Endothelial cell of umbilical vein (primary cell): ENCODE measurements at places on chromosomes 7 and 10. TPM values are rescaled to one million over a fixed set of nuclear protein-coding genes. Genes with fewer than 3 reads are reported as not detected.

GRCh38 chr7:115359955-115360354 lies 438.1 kb downstream of the MDFIC start:
- DNase-seq, result no peak

DNA sequence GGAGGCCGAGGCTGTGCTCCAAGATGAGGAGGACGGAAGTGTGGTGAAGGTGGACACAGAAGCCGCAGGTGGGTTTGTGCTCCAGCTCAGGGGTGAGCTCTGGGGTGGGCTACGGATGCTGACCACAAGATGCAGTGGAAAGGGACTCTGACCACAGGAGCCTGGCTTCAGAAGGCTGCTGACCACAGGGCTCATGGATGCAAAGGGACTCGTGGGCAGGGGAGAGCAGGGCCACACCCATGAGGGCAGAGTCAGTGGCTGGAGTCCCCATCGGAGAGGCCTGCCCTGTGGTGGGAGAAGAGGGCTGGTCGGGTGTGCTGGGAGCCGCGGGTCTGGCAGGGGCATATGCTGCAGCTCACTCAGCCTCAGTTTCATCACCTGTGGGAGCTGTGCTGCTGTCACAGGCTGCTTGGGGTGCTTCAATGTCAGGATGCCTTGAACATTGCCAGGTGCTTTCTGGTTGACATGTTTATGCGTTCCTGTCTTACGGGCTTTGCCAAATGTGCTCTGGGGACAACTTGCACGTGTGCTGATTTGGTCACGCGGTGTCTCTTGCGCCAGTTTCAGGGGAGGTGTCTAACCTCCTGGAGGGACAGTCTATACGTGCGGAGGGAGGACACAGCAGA lies 13.7 kb downstream of the SCART1 start:
- no peak for DNase-seq

DNA sequence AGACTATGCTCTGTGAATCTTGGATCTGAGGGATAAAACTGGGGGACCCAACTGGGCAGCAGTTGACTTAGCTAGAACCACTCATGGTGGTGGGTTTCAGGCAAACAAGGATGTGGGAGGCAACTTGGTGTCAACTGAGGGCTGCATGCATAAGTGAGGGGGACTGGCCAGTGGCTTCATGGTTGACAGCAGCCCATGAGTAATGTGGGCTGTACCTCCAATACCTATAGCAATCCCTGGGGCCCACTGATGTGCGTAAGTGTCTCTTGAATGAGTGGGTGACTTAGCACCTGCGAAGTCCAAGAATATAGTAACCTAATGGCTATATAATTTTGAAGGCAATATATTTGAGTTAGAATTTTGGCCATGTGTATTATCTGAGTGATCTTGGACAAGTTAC lies 13.7 kb upstream of the MAP3K8 start:
- DNase-seq, result no peak

DNA sequence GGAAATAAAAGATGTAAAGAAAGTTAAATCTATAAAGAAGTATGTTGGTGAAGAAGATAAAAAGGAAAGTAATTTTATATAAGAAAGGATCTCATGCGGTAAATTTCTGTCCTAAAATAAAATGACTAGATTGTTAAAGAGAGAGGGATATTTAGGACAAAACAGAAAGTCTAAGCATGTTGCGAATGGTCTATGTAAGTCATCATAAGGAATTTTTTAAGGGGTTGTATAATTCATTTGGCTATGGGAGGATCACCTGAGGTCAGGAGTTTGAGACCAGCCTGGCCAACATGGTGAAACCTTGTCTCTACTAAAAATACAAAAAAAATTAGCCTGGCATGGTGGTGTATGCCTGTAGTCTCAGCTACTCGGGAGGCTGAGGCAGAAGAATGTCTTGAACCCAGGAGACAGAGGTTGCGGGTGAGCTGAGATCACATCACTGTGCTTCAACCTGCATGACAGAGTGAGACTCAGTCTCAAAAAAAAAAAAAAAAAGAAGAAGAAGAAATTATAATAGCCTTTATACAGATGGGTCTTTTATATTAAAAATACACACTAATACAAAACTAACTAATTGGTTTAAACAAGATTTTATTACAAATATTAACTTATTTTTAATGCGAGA lies 294.3 kb downstream of the MAGI2 start:
- no peak for DNase-seq

DNA sequence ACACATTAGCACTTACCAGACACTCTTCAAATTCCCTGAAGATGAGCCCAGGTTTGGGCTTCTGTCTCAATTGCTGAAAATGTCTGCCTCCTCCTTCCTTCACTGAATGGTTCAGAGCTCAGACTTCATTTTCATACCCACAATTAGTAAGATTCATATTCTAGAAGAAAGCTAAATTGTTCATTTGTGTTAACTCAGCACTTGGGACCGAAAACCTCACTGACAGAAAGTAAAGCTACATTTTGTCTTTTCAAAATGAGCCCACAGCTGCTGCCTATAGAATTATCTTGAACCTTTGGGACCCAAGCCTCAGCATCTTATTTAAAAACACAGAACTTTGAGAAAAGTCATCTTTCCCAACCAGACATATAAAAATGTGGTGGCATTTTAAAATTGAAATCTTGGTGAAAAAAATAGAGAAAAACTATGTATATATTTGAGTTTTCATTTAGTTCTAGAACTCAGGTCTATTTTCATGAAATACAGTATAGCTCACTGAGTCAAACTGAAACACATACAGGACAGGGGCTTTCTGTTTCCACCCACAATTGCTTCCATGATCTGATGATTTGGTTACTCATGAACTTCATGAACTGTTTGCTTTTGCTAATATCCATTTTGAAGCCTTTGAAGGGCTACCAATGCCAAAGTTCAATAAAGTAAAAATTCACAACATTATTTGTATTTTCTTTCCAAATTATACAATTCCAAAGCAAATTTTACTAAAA lies 119.1 kb upstream of the PFKP start:
- DNase-seq, result no peak

DNA sequence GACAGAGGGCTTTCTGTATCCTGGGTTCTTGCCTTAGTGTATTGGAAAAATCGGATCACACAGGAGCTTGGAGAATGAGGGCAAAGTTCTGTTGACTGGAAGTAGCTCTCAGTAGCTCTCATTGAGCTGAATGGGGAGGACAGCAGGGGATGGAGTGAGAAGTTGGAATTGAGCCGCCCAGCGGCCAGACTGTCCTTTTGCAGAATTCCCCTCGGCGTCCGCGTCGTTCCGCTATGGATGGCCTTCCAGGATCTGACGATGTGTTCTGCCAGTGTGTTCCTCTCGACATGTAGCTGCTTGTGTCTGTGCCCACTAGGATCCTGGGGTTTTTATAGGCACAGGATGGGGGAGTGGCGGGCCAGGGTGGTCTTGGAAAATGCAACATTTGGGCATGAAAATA lies 351.8 kb upstream of the SEMA3A start:
- DNase-seq, result no peak

DNA sequence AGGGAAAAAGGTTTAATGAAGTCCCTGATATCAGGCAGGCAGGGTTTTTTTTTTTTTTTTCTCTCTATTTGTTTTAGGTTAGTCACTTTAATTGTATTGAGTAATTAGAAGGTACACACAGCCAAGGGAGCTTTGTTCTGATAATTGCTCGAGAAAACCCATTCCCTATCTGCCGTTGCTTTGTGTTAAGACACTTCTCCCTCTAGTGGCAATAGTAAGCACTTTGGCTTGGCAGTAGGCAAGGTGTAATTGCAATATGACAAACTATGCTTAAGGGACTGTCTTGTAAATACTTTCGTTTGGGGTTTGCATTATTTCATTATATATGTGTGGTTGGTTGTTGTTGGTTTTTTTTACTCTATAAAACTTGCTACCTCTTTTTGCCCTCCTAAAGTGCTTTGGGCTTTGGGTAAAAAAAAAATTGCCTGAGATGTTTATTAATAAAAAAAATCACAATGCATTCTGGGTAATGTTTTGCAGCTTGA lies 113.4 kb downstream of the BTRC start:
- DNase-seq, result peak; percentile 84

DNA sequence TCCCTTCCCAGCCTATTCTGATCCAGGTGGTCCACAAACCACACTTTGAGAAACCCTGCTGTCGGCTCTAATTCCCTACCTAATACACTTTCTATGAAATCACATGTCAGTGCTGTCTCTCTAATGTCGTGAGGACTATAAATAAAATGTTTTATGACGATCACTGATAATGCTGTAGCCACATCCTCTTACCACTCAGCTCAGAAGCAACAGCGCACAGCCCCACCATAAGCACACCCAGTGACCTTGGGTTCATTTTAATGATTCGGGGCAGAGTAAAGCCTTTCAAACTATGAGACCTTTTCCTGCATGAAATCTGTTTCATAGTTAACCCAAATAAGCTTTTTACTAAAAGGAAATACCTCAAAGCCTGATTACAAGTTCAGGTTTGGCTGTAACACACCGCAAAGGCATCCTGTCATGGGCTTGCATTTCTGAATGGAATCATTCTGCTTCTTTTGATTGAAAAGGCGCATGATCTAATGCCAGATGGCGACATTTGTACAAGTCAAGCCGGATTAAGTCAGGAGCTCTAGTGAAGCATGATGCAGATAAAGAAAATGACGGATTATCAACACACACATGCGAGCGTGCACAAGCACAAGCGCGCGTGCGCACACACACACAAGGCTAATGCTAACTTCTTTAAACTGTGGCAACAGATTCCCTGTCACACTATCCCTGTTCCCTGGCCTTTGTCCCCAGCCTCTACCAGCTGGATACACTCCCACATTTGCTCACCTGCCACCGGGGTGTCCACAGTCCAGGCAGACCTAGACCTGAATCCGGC lies 180.5 kb upstream of the PDE1C start:
- DNase-seq, result no peak

- no peak for DNase-seq
Observed at GRCh38 chr10:5396556-5397300, 7.9 kb downstream of the TUBAL3 start.

GRCh38 chr7:14381306-14381705 lies 391.8 kb upstream of the ETV1 start:
- no peak for DNase-seq

- DNase-seq, result peak; percentile 33
Observed at GRCh38 chr10:33052915-33053810, 95.1 kb upstream of the ITGB1 start.

- no peak for DNase-seq
Observed at GRCh38 chr10:60170250-60170649, 219.4 kb downstream of the ANK3 start.

DNA sequence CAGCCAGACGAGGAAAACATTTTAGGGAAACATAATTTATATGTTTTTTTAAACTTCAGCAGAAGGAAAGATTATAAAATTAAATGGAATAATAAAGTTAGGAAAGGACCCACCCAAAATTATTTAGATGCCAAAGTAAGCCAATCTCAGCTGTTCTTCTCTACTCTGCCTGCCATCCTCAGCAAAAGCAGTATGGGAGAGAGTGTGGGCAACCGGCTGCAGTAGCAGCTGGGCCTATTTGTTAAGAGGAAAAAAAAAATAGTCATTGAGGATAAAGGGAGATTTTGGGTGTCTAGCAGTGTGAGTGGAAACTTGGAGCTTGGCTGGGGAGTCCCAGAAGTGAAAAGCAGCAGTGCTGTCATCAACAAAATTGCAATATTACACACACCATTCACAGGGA lies 15.4 kb downstream of the SEMA3E start:
- no peak for DNase-seq

GRCh38 chr10:71840177-71840957 lies 10.7 kb downstream of the PSAP start:
- DNase-seq, result peak; percentile 63

GRCh38 chr10:117339578-117339977 lies 35.7 kb downstream of the PDZD8 start:
- no peak for DNase-seq

- DNase-seq, result no peak
Observed at GRCh38 chr7:84533182-84533581, 338.6 kb upstream of the SEMA3A start.

GRCh38 chr7:150992833-150993302 lies 2.1 kb downstream of the NOS3 start:
- DNase-seq, result peak; percentile 84

DNA sequence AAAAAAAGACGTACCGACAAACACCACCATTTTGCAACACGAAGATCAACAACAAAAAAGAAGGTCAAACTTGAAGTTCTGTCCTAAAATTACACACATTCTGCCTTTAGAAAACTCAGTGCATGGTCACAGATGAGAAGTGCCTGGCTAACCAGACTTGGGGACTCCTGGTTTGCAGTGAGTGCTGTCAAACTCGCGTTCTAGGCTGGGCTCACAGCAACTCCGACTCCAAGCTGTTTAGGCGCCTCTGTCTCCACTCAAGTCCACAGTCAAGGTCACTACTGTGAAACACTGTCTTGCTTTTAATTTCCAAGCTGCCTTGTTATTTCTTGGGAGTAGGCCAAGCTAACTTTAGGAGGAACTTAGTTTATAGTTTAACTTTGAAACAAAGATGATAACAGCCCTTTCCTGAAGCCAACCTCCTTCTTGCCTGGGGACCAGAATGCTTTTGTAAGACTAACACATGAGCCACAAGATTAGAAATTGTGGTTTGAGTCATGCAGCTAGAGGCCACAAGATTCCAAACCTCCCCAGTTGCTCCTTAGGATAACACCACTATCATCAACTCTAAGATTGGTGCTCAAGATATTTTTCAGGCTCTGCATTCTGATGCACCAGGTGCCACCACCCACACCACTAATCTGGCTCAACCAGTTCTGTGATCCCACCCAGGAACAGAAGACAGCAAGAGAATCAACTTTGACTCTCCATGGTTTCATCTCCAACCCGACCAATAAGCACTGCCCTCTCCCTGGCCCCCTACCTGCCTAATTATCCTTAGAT lies 1.1 kb upstream of the DNAAF5 start:
- no peak for DNase-seq

- DNase-seq, result no peak
Observed at GRCh38 chr10:88920986-88921593, 31.5 kb downstream of the ACTA2 start.

DNA sequence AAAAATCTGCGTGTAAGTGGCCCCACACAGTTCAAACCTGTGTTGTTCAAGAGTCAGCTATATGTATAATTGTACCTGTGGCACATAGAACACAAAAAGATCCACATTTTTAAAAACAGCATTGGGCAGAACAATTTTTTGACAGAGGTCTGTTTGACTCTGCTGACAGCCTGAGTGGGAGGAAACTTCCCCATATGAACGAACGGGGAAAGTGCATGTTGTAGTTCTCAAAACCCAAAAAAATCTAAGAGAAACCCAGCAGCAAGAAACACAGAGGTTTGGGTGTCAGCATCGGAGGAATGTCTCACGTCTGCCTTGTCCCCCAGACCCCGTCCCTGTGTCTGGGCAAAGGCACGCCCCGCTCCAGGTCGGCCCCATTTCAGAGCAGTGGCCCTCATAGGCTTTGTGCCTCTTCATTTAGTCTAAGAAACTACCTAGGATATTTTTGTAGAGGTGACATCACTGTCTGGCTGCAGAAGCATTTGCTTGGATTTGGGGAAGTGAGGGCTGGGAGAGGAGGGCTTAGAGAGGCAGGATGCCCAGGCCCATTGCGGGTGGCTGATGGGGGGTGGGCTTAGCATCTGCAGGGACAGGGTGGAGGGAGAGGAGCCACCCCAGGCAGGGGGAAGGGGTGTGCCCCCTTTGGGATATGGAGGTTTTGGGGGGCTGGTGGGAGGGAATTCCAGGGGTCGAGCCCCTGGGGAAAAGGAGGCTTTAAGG lies 11.0 kb downstream of the CUX1 start:
- no peak for DNase-seq

GRCh38 chr10:106540645-106541044 lies 623.9 kb downstream of the SORCS1 start:
- DNase-seq, result no peak

SAP25 gene
- total RNA-seq, result 2.4 and 3.2 TPM in 2 replicates

SLC26A3 gene
- not detected in 2 replicates for total RNA-seq

SPDYE1 gene
- total RNA-seq, result 0.12 TPM in 1 of 2 replicates, not detected in the other

GBF1 gene
- total RNA-seq, result 45.7 and 49.7 TPM in 2 replicates

RGR gene
- not detected in 2 replicates for total RNA-seq

DHX32 gene
- 29.6 and 31.9 TPM in 2 replicates for total RNA-seq

CNNM2 gene
- total RNA-seq, result 3.0 and 3.2 TPM in 2 replicates

EGR2 gene
- total RNA-seq, result 0.46 and 0.67 TPM in 2 replicates
